ENCODE measurements at places on chromosomes 5 and 9. TPM values are rescaled to one million over a fixed set of nuclear protein-coding genes. Genes with fewer than 3 reads are reported as not detected.

The SLC34A1 gene
- total RNA-seq = not detected

The CCL28 gene
- total RNA-seq = 0.86 TPM

The ACOT12 gene
- total RNA-seq = not detected

The RNF38 gene
- total RNA-seq = 4.9 TPM

The MUSK gene
- total RNA-seq = 0.18 TPM

The CCNO gene
- not detected for total RNA-seq
